ENCODE measurements at places on chromosomes 3 and 15.
A peak's percentile ranks its signal among the peaks of the same experiment; 100 is the strongest.

- peak; percentile 70 for DNase-seq
These were observed 18.0 kb upstream of the SLTM start for GRCh38 chr15:58951388-58952007.

DNA sequence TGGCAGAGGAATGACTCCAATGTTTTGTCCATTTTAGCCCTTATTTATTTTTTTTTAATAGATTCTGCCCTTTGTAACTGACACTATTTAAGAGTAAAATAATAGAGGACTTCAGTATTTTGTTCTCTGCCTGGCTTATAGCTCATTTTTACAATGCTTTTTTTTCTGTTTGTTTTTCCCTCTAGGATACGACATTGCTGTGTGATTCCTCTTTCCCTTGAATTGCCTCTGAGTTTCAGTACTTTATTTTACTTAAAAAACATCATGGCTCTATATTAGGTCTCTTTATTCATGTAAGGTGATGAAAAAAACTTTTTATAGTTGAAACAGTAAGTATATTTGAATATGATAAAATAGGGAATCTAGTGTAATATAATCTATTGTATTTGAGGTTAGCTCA lies 179.1 kb downstream of the PTPRG start:
- no peak for DNase-seq

GRCh38 chr3:193350744-193351143 lies 27.8 kb downstream of the ATP13A5 start:
- no peak for DNase-seq

- DNase-seq: no peak
These were observed 166.6 kb downstream of the XXYLT1 start for GRCh38 chr3:195104340-195104739.

GRCh38 chr3:27723001-27723445 lies 900 bp upstream of the EOMES start:
- no peak for DNase-seq

DNA sequence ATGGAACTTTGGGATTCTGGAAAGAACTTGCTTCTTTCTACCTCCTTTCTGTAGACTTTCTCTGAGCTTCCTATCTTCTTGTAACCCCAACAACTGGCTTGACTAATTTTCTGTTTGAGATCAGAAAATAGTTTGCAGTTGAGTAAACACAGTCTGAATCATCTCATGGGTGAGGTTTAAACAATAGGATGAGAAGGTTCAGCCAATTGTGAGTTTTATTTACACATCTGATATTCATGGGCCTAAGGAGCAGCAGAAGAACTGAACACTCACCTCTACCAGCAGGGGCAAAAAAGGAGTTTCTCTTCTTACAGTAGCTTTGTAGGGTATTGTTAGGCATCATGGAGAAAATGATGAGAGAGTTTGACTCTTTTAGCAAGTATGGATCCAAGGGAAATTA lies 54.2 kb downstream of the DTWD1 start:
- DNase-seq: peak; percentile 89

DNA sequence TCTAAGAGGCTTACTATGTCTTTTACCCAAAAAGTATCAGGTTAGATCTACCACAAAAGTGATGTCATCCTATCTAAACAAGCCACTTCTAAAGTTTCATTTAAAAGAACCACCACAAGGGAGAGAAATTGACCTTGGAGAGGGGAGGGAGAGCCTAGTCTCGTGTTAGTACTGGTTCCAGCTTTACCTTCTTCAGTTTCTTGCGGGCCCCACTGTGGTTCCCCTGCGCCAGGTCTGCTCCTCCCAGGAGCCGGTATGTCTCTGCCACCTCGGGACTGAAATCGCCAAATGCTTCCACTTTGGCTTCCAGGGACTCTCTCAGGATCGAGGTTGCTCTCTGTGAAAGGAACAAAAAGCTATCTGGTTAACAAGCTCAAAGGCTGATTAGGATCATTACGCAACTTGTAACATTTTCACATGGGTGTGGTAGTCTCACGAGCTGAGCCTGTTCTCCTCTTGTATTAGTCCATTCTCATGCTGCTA lies 51.1 kb downstream of the SYNM start:
- DNase-seq: no peak

DNA sequence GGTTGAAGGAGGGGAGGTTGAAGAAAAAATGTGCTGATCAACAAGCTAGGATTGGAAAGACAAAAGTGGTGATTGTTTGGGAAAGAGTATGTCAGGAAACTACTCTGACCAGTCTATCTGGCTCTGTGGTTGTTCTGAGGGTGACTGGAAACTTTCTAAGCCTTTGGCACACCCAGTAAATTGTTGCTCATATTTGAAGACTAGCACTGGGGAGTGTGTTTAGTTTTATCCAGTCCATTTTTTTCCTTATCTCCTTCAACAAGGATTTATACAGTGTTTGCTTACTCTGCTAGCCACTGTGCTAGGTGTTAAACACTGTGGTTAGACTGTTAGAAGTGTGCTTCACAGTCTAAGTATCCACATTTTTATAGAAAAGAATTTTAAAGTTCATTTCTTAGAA lies 28.8 kb downstream of the PPM1L start:
- DNase-seq: no peak

GRCh38 chr15:40059821-40060220 lies 20.8 kb upstream of the SRP14 start:
- DNase-seq: no peak

DNA sequence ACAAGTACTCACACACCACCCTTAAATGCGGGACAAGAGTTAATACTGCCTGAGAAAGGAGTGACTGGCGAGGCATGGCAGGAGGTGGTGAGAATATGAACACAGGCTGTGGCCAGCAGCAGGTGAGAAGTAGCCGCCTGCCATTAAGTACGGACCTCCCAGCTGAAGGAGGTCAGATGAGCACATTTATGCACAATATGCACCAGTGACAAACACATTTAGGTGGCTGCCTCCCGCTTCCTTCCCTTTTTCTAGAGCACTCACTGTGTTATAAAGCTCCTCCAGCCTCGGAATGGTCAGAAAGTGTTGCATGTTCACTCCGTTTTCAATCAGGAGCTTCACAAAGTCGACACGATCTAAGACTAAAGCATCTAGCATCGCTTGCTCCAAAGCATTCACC lies 52.4 kb downstream of the TRPM1 start:
- DNase-seq: no peak

DNA sequence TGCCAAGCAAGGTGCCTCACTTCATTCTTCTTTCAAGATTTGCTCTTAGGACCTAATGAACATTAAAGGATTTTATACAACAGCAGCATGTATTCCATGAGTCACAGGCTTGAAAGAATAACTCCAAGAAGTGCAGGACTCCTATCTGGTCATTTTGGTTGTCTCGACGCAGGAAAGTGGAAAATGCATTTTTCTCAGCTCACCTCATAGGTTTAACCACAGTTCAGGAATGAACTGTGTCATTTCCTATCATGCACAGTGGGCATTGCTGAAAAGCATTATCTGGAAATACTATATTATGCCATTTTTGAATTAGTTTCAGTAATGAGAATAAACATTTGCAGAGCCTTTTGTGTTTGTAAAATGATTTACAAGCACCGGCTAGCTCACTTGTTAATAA lies 98.7 kb upstream of the BFSP2 start:
- peak; percentile 84 for DNase-seq

DNA sequence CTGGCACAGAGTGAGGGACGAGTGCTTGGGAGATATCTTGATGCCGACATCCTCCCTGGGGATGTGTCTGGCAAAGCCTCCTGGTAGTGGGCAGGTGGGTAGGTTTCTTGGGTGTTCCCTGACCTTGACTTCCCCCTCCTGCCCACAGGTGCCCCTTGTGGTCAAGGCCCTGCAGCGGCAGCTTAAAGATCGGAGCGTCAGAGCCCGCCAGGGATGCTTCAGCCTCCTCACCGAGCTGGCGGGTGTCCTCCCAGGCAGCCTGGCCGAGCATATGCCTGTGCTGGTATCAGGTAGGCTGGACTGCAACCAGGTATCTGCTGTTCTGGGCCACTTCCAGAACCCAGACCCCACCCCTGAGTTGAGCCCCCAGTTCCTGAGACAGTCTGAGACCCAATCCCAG lies 19.2 kb downstream of the CAND2 start:
- DNase-seq: no peak

GRCh38 chr3:28924744-28925360 lies 356.0 kb upstream of the RBMS3 start:
- no peak for DNase-seq

- no peak for DNase-seq
These were observed 5.0 kb downstream of the PTH1R start for GRCh38 chr3:46882377-46883053.

GRCh38 chr3:34020170-34020569 lies 221.7 kb downstream of the PDCD6IP start:
- no peak for DNase-seq

- DNase-seq: no peak
These were observed 120.6 kb upstream of the SPATA12 start for GRCh38 chr3:56939834-56940233.

DNA sequence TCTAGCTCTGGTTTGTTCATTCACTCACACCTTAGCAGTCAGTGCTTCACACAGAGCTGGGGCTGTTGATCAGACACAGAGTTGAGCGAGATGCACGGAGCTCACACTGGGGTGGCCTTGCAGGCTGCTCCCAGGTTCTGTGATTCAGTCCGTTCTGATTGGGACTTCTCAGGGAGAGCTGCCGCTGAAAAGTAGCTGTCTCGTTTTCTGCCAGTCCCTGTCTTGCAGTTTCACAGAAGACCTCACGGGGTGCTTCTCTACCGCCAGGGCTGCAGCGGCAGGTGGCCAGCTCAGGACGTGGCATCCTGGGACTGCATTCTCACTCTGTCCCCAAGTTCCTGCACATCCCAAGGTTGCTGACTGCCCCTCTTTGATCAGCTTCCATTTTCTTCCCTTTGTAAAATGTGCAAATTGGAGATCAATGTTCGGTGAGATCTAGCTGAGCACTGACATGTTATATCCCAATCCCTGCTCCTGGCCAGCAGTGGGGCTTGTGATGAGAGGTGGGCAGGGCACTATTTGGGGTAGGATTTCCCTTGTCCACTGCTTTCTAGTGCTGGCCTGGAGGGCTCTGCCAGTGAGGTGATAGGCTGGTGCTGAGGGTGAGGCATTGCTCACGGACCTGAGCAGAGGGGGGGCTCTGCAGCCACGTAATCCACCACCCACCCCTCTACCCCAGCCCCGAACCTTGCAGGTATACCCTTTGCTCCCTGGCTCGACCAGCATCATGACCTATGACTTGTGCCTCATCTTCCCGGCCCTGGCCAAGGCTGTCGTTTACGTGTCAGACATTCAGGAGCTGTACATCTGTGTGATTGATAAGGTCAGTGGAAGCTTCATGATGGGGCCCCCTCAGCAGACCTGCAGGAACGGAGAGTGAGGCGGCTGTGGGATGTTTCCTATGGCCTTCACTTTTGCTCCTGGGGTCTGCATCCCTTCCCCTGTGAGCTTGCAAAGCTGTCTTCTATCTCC lies 5.3 kb upstream of the TXNRD3 start:
- DNase-seq: no peak

DNA sequence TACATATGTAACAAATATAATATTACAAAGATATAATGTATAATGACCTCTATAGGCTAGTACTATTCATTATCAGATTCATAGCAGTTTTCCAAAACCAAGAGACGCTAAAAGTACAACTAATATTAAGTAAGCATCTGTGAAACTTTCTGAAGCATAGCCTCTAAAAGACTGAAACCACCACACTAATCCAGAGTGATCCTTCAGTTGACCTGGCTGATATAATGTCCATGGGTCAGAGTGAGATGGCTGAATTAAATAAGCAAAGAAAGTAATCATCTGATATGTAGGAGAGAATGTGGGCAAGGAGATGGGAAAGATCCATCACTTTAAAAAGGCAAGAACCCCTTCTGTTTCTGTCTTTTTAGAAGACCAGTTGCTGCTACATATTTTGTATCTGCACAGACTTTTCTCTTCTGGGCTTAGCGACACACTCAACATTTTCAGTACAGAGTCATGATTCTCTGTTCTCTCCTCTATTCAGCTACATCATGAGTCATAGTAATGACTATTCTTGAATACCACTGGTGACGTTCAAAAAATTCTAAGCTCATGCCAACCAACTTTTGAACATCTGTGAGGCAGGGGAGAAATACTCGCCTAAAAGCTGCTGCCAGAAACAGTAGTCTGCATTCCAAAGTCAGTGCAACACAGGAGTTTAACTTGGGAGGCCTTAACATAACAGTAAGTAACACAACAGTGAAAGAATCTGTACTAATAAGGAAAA lies 149.6 kb downstream of the MAGI1 start:
- peak; percentile 78 for DNase-seq

DNA sequence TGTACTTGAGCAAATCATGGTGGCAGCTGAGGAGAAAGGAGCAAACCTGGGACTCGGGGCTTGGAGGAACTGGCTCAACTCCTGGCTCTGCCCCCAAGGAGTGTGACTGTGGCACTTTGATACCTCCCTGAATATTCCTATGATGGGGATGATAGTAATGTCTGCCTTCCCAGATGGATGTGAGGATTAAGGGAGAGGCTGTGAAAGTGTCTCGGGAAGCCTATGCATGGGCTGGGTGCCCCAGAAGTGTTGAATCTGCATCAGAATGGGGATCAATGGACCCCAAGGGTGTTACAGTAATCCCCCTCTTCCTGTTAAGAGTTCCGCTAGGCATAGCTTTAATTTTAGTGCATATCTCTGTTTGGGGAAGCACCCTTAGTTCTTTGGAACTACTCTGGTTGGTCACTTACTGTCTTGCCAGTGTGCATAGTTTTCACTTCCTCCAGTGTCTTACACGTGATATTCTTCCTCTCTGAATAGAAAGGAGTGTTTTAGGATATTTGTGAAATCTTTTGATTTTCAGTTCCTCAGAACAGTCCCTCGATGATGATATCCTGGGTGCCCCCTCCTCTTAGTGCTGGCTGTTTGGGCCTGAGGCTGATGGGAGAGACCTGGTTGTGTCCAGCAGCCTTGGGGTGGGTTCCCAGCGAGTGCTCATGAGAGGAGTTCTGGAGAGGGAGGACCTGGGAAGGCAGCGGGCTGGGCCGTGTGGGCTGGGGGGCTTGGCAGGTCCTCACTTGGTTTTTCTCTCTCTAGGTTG lies 97.5 kb downstream of the CHDH start:
- no peak for DNase-seq

DNA sequence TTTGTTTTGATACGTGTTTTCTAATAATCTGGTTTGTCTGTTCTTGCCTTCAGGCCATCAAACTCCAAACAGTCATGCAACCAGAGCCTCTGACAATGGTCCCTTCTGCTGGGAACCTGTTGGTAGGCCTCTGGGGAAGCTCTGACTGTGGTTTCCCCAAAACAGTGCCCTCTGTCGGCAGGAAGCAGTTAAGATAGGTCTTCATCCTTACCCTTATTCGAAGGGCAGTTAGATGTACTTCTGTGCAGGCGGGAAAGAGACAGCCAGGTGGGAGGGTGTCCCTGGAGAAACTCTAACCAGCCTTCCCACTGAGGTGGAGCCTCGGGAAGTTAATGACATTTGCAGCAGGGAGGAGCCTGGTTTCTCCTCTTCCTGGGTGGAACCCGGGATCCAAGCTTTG lies 81.6 kb upstream of the CHMP2B start:
- DNase-seq: peak; percentile 17

GRCh38 chr3:46215810-46216414 lies 7.8 kb upstream of the CCR1 start:
- DNase-seq: peak; percentile 71

DNA sequence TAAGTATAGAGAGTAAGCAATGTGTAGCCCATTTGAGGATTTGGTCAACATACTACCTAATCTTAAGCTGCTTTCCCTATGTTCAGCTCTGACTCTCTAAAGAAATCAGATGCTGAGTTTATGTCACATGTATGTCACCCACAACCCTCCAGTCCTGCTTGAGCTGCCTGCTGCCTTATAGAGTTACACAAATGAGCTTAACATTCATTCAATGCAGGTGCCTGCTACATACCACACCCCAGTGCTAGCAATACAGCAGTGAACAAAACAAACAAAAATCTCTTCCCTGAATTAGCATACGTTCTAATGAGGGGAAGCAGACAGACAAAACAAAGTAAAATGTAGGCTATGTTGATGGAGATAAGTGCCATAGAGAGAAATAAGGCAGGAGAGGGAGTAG lies 93.0 kb downstream of the HHLA2 start:
- no peak for DNase-seq

Data from NCI-H226 (cell line).